Vagina (tissue), 2 donors: ENCODE measurements at places on chromosomes 2 and 18.
A peak's percentile ranks its signal among the peaks of the same experiment; 100 is the strongest.

DNA sequence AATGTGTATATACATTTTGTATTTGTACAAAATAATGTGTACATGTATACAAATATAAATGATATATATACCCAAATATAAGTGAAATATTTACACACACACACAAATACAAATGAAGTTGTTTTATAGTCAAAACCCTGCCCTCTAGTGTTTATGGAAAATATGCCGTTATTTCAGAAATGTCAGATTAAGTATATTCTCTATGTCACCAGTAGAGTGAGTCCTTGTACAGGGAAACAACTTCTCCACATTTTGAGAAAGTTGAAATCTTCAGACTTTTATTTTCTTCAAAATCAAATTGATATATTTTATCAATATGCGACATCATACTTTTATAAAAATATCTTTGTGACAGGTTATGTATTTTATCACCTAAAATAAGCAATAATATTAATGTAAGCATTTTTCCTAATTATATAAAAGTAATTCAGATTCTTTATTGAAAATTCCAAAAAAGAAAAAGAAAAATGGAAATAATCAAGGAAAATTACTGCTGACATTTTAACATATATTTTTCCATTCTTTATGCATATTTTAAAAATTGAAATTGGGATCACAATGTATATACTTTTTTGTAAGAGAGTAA is 22.4 kb downstream of the ARL6IP6 start:
- no peak overlapping the region for H3K27ac ChIP-seq
- H3K4me1 ChIP-seq, result no peaks in the 10 kb centered on the region
- H3K4me3 ChIP-seq, result no peak overlapping the region
- DNase-seq, result no peak

DNA sequence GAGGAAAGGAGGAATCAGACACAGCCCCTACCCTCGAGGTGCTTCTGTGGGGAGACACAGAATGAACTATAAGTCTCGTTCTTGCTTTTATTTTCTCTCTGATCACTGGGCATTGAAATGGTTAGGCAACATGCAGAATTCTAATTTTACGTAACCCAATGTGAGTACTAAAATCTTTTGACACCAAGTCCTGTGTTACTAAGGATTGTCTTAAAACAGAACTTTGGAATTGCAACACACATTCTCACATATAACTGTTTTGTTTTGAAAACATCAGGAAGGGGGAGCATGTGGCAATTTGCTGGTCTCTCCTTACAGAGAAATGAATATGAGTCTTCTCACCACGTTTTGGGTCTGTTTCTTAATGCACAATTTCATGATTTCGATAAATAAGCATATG is 23.6 kb upstream of the SULT1C4 start:
- DNase-seq, result no peak
- H3K27me3 ChIP-seq, result no peaks in the 10 kb centered on the region
- H3K4me1 ChIP-seq, result no peaks in the 10 kb centered on the region

- no peak overlapping the region for H3K4me3 ChIP-seq
- no peaks in the 10 kb centered on the region for H3K36me3 ChIP-seq
- DNase-seq, result no peak
- H3K27me3 ChIP-seq, result no peaks in the 10 kb centered on the region
- no peaks in the 10 kb centered on the region for H3K4me1 ChIP-seq
Measured at GRCh38 chr2:176330612-176331011, 61.4 kb downstream of the MTX2 start.

GRCh38 chr2:174014699-174015070 is 49.5 kb upstream of the SP3 start:
- H3K27ac ChIP-seq, result peak overlapping the region; percentile 93
- H3K4me3 ChIP-seq, result no peak overlapping the region
- no peaks in the 10 kb centered on the region for H3K36me3 ChIP-seq
- H3K4me1 ChIP-seq, result peaks cover 50% of the 10 kb centered on the region
- DNase-seq, result peak; percentile 82

DNA sequence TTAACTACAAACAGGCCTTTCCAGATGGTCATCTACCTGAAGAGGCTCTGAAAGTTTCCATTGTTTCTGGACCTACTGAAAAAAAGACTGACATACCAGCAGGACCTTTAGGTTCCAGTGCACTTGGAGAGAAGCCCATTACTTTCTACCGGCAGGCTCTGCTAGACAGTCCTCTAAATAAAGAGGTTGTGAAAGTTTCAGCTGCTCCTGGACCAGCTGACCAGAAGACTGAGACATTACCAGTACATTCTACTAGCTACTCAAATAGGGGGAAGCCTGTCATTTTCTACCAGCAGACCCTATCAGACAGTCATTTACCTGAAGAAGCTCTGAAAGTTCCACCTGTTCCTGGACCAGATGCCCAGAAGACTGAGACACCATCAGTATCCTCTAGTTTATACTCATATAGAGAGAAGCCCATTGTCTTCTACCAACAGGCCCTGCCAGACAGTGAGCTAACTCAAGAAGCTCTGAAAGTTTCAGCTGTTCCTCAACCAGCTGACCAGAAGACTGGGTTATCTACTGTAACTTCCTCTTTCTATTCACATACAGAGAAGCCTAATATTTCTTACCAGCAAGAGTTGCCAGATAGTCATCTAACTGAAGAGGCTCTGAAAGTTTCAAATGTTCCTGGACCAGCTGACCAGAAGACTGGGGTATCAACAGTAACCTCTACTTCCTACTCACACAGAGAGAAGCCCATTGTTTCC is 65.8 kb downstream of the ALMS1 start:
- no peak overlapping the region for H3K4me3 ChIP-seq
- H3K4me1 ChIP-seq, result no peaks in the 10 kb centered on the region
- no peak for DNase-seq
- peaks cover 35% of the 10 kb centered on the region for H3K36me3 ChIP-seq
- no peaks in the 10 kb centered on the region for H3K27me3 ChIP-seq
